ENCODE measurements at places on chromosomes 11 and 22.

DNA sequence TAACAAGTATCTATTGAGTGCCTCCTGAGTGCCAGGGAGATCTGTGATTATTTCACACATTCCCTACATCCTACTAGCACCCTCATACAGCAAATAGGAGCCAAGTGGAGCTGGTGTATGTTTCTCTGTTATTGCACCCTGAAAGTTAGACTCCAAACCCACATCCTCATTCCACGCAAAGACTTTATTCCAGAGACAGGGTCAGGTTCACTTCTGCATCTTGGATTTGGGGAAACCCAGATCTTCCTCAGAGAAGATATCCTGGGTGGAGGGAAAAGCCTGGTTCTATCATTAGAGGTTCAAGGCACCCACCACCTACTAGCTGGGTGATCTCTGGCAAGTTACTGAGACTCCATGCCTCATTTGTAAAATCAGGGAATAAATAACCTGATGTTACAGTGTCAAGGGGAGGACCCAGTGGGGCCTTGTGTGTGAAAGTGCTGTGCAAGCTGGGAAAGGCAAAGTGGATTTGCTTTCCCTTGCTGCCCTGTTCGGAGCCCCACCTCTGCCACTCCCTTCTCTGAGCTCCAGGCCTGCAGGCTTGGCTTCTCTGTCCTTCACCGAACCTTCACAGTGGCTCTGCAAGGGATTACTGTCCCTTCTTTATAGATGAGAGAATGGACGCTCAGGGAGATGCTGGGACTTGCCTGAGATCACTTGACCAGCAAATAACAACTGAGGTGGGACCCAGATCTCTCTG lies 991 bp upstream of the SLCO2B1 start:
- no peak for DNase-seq

- DNase-seq, result no peak
These were observed 18.1 kb downstream of the POLA2 start for GRCh38 chr11:65279741-65280440.

DNA sequence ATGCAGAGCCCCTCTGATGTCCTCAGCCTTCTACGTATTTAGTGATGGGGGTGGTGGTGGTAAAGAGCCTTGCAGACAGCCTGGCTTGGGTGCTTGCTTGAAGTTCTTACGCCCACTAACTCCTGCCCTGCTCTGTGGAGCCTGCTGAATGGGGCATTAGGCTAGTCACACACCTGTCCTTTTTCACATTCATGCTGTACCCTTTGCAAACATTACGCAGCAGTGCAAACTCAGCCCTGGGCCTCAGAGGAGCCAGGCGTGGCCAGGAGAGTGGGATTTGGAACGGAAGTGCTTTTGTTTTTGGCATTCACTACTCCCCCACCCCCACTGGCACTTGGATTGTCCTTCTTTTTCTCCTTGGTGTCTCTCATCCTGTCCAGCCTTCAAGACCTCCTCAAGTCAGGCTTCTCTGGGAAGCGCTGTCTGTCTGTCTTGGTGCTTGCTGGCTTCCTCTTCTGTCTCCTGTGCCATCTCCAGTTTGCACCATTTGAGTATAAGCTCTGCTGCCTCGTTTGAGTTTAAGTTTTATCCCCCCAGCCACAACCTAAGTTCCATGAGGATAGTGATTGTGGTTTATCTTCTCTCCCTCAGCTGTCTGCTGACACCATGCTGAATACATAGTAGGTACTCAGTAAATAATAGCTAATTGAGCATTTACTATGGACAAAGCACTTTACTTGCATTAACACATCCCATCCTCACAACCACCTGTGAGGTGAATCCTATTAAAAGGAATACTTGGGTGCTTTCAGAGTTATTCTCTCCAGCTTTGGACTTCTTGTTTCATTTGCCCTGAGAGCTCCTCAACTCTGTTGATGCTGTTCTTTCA lies 26.7 kb downstream of the ZBTB16 start:
- DNase-seq, result no peak

GRCh38 chr22:37865510-37865909 lies 16.3 kb downstream of the EIF3L start:
- DNase-seq, result no peak

DNA sequence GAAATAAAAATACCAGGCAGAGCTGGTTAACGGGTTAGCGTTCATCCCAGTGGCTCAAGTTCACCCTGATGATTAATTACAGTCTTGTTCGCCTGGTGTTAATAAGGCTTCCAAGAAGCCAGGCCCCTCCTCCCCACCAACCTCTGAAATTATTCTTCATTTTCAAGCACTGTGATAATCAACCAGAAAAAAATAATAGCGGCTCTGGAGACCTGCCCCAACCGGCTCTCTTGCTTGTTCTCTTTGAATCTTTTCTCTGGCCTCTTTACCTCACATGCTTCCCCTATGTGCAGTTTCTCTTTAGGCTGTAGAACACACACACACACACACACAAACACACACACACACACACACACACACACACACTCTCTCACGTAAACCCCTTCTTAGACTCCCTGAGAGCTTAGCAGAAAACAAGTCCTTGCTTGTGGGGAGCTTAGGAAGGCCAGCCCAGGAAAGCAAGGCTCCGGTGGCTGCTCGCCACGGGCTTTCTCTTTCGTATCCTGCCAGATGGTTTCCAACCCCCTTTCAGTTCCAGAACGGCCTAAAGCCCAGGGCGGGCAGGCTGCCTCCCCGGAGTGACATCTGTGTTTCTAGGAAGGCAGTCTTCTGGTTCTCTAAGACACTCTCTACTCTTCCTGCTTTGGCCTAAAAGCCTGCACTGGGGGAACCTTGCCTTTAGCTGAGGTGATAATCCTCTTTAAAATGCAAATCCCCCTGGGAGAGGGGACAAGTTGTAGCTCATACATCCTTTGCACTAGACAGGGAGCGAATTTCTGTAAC lies 106.4 kb upstream of the SESN3 start:
- DNase-seq, result peak; percentile 18

- no peak for DNase-seq
These were observed 30.4 kb downstream of the ADAMTS15 start for GRCh38 chr11:130478881-130479280.

DNA sequence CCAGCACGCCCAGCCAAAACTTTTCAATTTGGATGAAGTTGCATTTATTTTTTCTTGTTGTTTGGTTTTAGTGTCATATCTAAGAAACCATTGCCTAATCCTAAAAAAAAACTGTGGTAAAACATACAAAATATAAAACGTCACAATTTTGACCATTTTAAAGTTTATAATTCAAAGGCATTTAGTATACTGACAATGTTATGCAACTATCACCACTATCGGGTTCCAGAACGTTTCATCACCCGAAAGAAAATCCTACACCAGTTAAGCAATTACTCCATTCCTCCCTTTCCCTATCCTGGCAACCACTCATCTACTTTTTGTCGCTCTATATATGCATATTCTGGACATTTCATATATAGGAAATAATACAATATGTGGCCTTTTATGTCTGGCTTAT lies 30.5 kb upstream of the PHOX2A start:
- DNase-seq, result no peak

GRCh38 chr22:44686873-44687600 lies 15.0 kb upstream of the PRR5 start:
- DNase-seq, result no peak

DNA sequence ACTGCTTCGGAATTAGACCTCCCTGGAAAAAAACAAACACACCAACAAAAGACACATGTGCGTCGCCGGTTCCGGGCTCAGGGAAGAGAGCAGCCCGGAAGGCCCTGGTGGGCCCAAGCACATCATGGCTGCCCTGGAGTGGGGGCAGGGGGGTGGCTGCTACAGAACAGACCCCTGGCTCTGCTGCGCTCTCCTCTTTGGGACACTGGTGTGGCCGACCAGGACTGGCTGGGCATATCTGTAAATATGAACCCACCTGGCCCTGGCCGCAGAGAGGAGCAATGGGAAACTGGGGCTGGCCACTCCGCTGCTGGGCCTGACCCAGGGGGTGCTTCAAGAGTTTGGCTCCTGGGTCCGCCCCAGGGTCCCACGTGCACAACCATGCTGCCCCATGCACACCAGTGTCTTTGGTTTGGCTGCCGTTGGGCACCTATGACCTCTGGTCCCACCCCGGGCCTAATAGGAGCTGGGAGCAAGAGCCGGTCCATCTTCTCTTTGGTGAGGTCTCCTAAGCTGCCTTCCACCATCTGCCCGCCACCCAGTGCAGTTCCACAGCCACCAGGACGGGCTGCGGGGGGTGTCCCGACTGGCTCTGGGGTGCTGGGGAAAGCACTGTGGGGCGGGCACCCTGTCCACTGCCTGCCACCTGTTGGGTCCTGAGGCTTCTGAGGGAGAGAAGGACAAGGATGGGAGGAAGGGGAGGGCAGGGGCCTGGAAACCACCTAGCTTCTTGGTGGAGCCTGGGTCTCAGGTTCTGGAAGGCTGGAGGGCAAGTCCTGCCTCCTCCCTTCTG lies 30.1 kb downstream of the PPM1F start:
- DNase-seq, result no peak

- DNase-seq, result no peak
These were observed 15.4 kb upstream of the CASTOR1 start for GRCh38 chr22:30304495-30305244.

- DNase-seq, result peak; percentile 70
These were observed 15.7 kb downstream of the CRTAM start for GRCh38 chr11:122853971-122854446.

- no peak for DNase-seq
These were observed 88.1 kb downstream of the TP53I11 start for GRCh38 chr11:44862558-44863101.

DNA sequence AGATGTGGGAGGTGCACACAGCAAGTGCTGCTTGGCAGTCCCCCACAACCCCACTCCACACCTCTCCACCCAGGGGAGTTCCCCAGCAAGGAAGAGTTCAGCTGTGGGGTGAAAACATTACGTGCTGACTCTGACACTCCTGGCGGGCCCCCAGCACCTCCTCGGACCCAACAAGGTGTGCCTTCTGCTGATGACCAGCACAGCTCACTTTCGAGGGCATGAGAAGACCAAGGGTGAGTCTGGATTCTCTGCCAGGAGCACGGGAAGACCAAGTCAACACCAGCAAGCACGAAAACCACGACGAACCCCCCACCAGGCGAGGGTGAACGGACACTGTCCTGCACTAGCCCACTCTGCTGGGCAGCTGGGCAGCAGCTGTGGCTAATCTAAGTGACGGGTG lies 1.4 kb downstream of the ALG12 start:
- no peak for DNase-seq

DNA sequence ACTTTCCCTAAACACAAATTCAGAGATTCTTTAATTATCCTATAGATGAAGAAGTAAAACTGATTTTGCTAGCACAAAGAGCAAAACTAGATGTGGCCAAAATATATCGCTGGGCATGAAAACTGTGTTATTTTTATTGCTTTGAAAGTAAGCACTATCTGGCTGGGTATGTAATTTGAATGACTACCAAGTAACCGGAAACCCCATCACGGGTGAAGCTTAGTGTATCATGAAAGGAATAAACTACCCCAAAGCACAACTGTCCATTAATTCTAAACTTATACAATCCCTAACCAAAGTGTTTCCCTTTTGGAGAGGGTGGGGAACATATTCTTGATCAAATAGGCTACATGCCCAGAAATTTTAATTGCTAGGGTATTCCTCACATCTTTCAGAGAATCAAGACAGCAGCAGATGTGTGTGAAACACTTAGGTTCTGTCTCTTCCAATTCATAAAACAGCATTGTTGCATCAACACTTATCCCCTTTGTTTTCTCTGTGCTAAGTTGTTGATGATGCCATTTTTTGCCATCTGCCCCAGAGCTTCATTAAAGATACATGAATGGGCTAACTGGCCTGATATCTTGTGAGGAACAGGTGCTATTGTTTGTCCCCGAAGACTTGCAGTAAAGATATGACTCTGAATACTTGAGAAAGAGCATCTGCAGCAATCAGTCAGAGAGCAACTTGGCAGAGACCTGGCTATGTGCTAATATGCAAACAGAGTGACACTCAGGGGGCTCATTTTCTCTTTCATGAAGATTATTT lies 238.2 kb downstream of the SOX6 start:
- DNase-seq, result no peak

DNA sequence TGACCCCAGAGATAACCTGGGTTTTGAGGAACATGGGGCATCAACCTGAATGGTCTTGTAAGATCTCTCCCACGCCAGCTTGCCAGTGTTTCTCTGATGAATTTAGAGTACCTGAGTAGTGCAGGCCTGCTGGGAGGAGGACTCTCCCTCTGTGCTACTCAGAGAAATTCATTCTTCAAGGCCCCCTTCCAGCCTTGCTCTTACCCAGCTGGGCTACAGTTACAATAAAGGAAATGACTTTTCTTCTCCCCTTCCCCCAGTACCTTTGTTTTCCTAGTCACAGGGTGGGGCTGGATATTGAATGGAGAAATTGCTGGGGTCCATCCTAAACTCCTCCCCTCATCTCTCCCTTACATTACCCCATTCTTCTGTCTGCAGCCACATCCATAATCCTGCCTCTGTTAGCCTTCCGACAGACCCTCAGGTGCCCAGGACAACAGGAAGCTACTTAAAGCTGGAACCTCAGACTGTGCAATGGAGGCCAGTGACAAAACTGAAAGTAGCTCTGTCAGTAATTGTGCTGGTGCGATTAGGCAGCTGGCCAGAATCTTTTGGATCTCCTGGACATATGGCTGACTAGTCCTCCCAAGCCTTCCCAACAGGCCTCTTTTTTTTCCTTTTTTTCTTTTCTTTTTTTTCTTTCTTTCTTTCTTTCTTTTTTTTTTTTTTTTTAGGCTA lies 17.4 kb downstream of the LIMK2 start:
- DNase-seq, result no peak

DNA sequence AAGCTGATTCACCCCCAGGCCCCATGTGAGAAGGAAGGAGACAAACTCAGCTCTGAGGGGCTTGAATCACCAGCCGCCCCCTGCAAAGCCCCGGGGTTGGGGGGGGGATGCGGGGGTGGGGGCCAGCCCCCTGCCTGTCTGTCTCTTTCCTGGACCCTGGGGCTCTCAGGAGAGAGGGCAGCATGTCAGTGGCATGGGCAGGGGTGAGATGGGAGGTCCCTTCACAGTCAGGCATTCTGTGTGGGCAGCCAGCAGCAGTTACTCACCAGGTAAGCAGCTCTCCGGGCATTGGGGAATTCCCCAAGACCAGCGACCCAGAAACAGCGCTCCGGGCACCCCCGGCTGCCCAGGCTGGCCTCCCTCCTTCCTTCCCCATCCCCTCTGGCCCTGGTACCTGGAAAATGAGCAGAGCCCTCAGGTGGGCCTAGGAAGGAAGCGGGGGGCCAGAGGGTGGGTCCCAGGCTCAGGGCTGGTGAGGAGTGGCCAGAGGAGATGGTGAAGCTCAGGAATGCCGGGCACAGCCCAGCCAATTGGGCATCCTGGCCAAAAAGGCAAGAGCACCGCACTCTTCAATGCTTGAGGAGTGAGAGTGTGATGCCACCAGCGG lies 4.2 kb upstream of the LIF start:
- no peak for DNase-seq

DNA sequence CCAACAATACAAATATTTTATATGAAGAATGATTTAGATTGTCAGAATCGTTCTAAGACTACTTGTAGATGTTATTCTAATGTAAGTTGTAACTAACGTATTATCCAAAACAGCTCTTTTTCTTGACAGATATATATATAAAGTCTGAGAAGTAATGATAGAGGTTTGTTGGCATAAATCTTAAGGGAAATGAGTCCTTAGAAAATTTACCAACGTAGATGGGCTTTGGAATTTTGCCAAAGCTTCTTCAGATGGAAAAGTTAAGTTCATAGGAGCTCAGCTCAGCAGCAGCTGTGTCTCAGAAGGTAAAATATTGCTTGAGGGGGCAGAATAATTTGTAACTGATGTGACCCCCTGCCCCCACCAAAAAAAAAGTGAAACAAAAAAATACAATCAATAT lies 66.7 kb downstream of the BID start:
- no peak for DNase-seq

GRCh38 chr11:31301549-31302510 lies 67.7 kb downstream of the DCDC1 start:
- DNase-seq, result no peak

All from nucleus accumbens (tissue), 56 donors.